ENCODE measurements at places on chromosomes 1 and 21.
A peak's percentile ranks its signal among the peaks of the same experiment; 100 is the strongest.

- no peak for DNase-seq
Measured at GRCh38 chr1:108831225-108831624, 25.7 kb downstream of the AKNAD1 start.

DNA sequence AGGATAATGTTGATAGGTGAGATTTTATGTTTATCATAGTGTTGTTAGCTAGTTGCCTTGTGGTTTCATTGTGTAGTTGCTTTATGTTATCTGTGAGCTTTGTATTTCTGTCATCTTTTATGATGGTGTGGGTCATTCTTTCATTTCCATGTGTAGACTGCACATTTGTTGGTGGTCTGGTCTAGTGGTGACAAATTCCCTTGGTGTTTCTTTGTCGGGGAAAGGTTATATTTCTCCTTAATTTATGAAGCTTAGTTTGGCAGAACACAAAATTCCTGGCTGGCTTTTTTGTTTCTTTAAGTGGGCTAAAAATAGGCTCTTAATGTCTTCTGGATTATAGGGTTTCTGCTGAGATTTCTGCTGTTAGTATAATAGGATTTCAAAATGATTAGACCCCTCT is 347.2 kb upstream of the ADAMTS5 start:
- DNase-seq = no peak

GRCh38 chr1:203317429-203318228 is 12.3 kb downstream of the BTG2 start:
- no peak for DNase-seq

GRCh38 chr1:61101536-61101935 is 19.2 kb downstream of the NFIA start:
- no peak for DNase-seq

GRCh38 chr21:43020177-43020576 is 45.8 kb downstream of the PKNOX1 start:
- DNase-seq = no peak

GRCh38 chr1:23756676-23757075 is 13.4 kb downstream of the ELOA start:
- no peak for DNase-seq

DNA sequence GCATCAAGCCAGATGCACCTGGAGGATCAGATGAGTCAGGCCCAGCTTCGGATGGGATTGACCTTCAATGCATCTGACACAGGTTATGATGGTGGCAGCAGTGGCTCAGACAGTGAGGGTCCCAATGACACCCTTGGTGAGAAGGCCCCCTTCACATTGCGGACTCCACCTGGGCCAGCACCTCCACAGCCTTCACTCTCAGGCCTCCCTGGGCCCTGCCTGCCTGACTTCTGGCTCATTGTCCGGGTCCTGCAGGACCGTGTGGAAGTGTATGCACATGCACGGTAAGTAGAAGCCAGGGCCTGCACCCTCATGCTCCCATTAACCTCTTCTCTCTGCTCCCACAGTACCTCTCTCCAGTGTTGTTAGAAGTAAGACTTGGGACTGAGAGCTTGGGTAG is 20.8 kb downstream of the HYI start:
- DNase-seq = no peak

DNA sequence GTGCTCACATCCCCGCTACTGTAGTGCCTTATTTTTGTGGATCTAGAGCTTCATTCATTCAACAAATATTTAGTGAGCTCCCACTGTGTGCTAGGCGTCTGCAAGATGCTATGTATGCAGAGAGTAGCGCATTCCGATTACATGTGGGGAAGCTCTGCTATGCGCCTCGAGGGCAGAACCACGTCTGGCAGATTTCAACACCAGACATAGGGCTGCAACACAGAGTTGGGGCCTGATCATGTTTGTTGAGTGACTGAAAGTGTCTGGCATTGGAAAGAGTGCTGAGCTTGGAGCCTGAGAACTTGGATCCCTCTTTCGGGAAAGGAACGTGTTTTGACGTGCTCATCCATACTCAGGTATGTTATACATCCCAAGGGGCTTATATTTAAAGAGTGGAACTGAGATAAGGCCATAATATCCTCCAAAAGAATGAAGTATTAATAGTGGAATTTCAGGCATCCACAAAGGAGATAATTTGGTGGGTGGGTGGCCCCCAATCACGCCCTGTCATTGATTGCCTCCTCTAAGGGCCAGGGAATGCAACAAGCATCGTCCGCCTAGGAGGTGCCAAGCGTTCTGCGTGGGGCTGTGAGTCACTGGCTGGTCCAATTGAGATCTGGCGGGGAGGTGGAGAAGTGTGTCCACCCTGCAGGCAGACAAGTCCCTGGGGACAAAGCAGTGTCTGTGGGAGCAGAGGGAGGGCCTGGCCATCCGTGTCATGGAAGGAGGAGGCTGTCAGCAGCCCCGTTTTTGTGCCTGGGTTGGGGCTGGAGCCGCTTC is 62.8 kb upstream of the ZBTB40 start:
- DNase-seq = no peak

DNA sequence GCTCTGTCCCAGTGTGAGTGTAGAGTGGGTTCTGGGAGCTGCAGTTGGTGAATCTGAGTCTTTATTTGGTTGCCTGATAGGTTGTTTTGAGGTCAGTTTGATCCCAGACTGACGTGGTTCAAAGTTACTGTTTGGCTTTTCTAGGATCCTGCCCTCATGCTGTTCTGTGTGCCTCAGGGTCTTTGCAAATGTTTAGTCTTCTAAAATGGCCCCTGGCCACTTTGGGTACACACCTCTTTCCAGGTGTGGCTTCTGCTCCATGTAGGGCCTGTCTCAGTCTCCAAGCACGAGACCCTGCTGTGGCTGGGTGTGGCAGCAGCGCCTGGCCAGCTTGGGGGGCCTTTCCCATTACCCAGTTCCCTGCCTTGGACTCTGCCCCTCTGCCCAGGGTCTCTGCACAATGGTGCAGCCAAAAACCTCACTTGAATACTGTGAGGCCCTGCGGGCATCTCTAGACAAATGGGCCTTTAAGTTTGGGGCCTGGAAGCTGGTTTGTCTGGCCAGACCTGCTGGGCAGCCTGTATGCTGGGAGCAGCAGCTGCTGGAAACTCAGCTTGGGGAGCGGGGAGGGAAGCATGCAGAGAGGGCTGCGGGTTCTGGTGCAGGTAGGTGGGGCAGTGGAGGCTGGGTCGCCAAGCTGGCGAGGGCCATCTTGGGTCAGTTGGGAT is 5.6 kb downstream of the PTPRF start:
- DNase-seq = no peak

DNA sequence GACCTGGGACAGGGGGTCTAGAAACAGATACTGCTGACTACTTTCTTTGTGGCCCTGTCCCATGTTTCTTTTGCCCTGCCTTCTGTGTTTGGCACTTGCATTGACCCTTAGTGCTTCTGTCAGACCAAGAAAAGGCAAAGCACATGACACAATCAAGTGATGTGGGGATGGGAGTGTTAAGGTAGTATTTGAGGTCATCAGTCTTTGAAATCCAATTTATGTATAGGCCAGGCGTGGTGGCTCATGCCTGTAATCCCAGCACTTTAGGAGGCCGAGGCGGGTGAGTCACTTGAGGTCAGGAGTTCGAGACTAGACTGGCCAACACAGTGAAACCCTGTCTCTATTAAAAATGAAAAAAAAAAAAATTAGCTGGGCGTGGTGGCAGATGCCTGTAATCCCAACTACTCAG is 26.0 kb downstream of the SERBP1 start:
- no peak for DNase-seq

- peak; percentile 73 for DNase-seq
Measured at GRCh38 chr1:36323636-36324352, at the start of gene EVA1B. EVA1B (minus strand) TSS chr1:36323645; CDS start chr1:36323037, 608 bp downstream.

DNA sequence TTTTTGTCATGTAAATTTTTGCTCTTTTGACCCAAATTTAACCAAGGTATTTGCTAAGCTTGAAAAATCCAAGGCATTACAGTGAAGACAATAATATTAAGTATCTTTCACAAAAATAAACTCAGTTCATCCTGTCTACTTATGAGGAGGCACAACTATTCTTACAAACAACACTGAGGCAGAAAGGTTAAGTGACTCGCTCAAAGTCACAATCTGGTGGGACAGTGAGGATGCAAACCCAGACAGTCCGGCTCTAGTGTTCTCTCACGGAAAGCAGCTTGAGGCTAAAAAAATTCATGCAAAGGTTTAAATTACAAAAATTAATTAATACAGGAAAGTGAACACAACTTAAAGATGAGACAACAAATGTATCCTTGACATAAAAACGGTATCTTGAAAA is 125.3 kb downstream of the SIPA1L2 start:
- no peak for DNase-seq

DNA sequence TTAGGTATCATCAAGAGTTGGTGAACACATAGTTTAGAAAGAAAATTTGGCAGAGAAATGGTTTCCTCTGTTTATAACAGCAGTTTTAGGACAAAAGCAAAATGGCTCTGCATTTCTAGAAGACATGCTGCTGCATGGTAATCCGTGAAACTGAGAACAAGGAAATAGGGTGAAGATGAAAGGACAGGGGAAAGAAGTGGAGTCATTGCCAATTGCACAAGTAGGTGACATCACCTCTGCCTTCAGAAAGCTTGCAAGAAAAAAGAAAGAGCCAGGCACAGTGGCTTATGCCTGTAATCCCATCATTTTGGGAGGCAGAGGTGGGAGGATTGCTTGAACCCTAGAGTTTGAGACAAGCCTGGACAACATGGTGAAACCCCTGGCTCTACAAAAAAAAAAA is 217.6 kb downstream of the LMX1A start:
- no peak for DNase-seq

DNA sequence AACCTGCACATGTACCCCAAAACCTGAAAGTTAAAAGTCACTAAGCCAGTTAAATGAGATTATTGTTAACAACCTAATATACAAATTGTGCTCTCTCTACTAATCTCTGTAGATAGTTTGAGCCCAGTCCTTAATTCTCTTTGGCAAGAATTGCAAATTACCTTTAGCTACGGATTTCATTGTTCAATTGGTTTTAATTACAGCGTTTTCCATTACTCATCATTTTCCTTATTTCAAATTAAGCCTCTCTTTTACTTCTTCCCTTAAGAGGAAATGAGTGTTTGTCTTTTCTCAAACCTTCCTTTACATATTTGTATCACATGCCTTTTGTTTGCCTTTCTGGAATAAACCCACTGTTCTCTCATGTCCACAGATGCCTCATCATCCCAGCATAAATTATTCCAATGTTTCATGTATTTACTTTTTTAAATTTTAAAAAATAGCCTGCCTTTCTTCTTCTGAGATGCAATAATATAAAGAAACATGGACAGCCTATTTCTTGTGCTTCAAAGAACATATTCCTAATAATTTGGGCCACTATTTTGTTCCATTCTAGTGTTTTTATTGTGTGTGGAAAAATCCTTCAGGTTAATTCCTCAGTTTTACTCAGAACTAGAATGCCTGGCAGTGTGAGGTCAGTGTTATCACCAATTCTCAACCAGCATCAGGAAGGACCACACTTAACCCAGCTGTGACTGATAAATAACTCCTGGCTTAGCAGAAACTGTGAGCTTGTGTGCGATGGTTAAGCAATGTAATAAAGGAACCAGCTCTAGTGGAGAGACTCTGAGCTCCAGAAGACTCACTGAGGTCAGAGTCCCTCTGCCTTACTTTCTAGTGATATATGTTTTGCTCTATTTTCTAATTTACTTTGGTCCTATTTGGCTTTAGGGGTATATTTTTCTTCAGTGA is 600.5 kb downstream of the LTN1 start:
- DNase-seq = no peak

- DNase-seq = no peak
Measured at GRCh38 chr1:71101839-71102376, 21.1 kb upstream of the ZRANB2 start.
